ENCODE measurements at places on chromosomes 5 and 9. TPM values are rescaled to one million over a fixed set of nuclear protein-coding genes. Genes with fewer than 3 reads are reported as not detected.

Gene SLC44A1
- 54.1 TPM for total RNA-seq

Gene BAAT
- total RNA-seq, result 459 TPM

Gene PRDM9
- 0.08 TPM for total RNA-seq

Gene FCHO2
- 9.4 TPM for total RNA-seq

Gene ZNF474
- total RNA-seq, result 0.13 TPM

Gene PRRX2
- total RNA-seq, result not detected

Gene VCP
- total RNA-seq, result 147 TPM

Gene PCDHA9
- total RNA-seq, result not detected

Gene IQGAP2
- total RNA-seq, result 110 TPM

Gene ACTBL2
- total RNA-seq, result not detected

Gene SLC46A2
- not detected for total RNA-seq

Gene SLC31A2
- 23.5 TPM for total RNA-seq

Gene CER1
- total RNA-seq, result not detected

Gene SLC34A3
- not detected for total RNA-seq

Gene IFNA13
- total RNA-seq, result not detected

Gene NSG2
- total RNA-seq, result 0.25 TPM

Gene GABRA1
- total RNA-seq, result not detected

Gene IFNA1
- total RNA-seq, result not detected

Gene JAK2
- total RNA-seq, result 3.9 TPM

Gene NOXA1
- total RNA-seq, result 6.0 TPM

Gene C1QTNF3
- 1.9 TPM for total RNA-seq

Gene BRD9
- total RNA-seq, result 19.0 TPM

Gene ACOT12
- total RNA-seq, result 51.6 TPM

Gene EIF4E1B
- not detected for total RNA-seq

Gene PCDHB15
- total RNA-seq, result 0.38 TPM

Gene SOX30
- total RNA-seq, result not detected

Gene SLC27A6
- 0.10 TPM for total RNA-seq

Gene GAPT
- 0.08 TPM for total RNA-seq

Gene PCDHB3
- total RNA-seq, result 0.15 TPM

Gene KCNN2
- total RNA-seq, result 16.2 TPM

Gene CBY3
- not detected for total RNA-seq

Gene PCDHGC5
- 0.40 TPM for total RNA-seq

Gene LCN6
- not detected for total RNA-seq

Gene SMIM32
- not detected for total RNA-seq

All from left lobe of liver (tissue), 2 donors.